CD4-positive, alpha-beta T cell treated with Interleukin-10 for 1 hour (primary cell): ENCODE measurements at places on chromosomes 2 and 18.

- peak; percentile 23 for DNase-seq
Measured at GRCh38 chr18:12857215-12857905, 26.7 kb downstream of the PTPN2 start.

DNA sequence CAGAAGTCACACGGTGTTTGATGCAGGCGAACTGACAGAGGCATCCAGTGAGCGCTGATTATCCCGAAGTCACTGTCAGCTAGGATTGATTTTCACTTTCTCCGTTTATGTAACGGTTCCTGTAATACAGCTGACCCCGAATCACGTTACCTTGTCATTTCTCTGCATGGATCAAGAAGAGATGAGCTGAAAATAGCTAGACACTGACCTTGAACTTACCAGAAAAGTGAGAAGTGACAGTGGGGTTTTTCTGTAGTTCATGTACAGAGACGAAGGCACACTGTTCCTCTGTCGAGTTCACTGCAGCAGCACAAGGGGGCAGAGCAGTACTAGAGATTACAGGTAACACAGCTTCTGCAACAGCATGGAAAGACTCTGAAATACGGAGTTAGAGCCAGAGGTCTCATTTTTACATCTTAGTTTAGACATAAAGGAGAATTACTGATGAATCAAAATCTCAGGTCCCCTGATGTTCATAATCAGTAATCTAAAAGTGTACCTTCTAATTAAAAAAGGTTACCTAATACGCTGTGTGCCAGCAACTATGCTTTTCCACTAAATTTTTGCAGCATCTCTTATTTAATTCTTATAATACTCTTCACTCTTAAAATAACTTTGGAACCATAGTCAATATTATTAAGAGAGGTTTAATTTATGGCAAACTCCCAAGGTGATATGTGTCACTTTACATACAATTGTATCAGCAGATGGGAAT, 33.1 kb downstream of the ARHGAP15 start:
- peak; percentile 81 for DNase-seq

DNA sequence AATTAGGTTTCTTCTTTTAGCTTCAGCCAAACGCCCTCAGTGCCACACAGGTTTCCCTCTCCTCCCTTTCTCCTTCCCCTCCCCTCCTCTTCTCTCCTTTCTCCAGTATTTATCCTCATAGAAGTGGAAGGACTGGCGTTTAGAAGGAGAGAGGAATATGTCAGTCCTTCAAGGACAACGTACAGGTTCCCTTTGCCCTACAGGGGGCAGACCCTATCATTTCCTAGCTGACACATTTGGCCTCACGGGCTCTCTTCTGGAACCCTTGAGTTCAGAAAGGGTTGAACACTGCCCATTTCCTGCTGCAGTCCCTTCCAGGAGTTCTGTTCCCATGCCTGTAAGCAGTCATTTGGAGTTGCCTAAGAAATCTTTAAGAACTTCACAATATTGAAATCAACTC, 46.1 kb downstream of the CDCA7 start:
- DNase-seq = peak; percentile 4

GRCh38 chr18:67794521-67794920, 278.0 kb upstream of the DSEL start:
- DNase-seq = no peak

- no peak for DNase-seq
Measured at GRCh38 chr2:72988041-72988440, 70.7 kb downstream of the EMX1 start.

- DNase-seq = no peak
Measured at GRCh38 chr2:132446444-132446843, 29.8 kb downstream of the GPR39 start.

GRCh38 chr2:191222507-191222906, 22.7 kb upstream of the MYO1B start:
- no peak for DNase-seq

DNA sequence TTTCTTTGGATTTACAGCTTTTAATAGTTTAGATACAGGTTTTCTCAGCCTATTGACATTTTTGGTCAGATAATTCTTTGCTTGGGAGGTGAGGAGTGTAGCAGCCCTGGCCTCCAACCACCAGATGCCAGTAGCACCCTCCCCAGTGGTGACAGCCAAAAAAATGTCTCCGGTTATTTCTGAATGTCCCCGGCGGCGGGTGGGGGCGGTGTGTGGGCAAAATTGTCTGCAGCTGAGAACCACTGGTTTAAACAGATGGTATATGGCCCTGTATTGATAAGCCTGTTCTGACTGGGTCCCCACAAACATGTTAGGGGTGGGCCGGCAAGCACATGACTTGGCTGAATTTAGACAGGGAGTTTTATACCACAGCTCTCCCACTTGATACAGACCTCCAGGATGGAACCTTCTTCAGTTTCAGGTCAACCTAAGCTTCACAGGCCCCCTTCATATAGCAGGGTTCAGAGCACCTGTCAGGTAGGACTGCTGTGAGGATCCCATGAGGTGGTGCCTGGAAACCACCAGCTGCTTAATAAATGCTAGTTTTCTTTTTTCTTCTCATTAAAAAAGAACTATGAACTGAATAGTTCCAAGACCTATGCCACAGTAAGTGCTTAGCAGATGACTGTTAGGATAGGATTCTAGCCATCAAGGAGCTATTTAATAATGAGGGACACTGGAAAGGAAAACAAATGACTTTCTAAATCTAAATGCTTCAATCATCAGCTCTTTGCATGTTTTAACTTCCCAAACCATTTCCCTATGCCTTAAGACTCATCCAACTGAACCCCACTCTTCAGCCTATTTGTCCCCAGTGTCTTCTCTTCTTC, 18.1 kb downstream of the LPIN2 start:
- peak; percentile 86 for DNase-seq
